ENCODE measurements at places on chromosomes 11 and 22.
A peak's percentile ranks its signal among the peaks of the same experiment; 100 is the strongest.

DNA sequence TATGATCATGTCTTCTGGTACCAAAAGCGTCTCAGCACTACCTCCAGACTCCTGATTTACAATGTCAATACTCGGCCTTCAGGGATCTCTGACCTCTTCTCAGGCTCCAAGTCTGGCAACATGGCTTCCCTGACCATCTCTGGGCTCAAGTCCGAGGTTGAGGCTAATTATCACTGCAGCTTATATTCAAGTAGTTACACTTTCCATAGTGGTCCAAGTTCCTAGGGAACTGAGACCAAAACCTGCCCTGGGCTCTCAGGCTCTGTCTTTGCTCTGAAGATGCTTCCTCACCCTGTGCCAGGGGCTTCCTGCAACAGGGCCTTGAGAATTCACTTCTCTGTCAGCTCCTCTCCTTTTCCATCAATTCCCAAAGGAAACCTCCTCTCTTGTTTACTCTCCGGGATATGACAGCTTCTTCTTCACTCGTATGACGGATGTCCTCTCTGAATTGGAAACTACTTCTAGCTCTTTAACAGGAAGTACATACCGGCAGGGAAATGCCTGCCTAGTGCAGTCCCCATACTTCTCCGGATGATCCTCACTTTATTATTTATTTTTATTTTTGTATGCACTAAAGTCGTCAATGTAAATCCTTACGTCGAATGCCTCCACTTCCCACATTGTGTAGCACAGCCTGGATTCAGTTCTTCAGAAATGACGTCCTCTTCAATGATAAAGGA is 29.6 kb upstream of the PRAME start:
- DNase-seq = no peak

DNA sequence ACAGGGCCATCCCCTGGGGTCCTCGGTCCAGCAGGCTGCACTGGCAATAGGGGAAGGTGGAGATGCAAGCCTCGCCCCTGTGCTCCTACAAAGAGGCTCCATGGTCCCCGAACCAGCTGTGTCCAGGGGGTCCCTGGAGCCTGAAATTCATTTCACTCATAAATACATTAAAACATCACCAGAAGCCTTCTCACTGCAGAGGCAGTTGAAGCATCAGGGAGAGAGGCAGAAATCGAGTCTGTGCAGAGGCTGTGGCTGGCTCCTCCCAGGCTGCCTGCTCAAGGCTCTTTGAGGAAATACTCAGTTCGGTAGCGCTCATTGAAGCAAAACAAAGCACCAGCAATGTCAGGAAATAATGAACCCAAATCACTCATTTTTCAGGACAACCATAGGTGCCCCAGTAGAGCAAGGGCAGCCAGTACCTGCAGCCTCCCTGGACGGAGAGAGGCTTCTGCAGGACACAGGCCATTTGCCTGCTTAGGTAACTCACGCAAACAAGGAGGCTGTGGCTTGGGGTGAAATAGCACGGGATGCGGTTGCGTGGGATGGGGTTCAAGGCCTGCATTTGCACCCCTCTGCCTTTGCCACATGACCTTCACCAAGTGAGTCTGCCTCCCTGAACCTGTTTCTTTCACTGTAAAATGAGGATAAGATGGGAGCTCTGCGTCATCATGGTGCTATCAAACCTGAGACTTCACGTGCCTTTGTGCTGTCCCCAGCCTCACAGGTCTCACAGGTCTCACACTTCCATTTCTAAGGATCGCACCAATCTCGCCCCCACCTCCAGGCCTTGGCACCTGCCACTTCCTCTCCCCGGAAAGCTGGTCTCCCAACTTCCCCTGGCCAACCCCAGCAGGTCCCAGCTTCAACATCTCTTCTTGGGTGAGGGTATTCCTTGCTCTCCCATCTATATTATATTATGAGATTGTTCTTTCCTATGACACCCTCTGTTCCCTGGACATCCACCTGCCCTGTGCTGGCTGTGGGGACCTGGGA is 84.3 kb upstream of the SHISAL1 start:
- no peak for DNase-seq

DNA sequence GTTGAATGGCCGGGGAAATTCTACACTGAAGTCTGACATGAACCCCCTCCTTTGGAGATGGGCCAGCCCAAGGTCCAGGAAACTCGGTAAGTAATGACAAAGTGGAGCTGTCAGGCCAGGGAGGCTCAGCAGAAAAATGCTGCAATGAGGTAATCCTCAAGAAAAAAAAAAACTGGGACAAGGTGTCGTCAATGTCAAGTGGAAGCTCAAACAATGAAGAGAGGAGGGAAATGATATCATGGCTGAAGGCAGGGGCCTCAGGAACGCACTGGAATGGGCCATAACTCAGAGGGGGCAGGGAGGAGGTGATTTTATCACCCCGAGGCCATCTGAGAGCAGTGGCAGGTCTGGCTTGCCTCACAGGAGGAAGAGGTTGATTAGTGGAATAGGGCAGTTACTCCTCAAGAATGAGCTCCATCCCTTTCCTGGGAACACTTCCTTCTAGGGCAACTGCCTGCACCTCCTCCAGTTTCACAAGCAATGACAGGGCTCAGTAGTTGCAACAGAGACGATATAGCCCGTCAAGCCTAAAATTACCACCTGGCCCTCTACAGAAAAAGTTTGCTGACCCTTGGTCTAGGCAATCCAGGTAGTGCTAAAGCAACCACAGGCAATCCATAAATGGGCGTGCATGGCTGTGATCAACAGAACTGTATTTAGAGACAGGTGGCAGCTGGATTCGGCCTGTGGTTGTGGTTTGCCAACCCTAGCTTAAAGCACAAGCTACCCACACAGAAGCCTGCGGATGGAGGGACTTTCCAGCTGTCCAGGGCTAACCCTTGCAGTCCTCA is 65.2 kb downstream of the FBXO7 start:
- peak; percentile 31 for DNase-seq

DNA sequence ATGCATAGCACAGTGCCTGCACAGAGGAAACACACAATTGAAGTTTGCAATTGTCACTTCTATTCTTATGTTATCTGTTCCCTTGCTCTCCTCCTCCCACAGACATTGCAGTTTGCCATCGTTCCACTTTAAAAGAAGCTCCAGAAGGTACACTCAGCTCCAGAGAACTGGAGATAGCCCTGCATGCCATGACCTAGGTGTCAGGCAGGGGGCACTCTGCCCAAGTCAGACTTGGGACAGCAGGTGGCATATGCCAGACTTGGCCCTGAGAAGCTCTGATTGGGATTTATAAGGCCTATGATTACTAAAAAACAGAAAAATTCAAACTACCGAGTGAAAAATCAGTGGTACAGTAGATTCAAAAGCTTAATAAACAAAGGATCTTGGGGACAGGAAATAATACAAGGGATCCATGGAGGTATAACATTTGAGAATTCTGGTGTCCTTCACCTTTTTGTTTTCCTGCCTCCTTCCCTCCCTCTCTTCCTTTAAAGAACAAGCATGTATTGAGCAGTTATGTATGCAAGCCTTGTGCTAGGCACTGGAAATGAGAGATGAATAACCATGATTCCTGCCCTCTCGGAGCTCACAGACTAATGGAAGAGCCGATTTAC is 40.0 kb downstream of the TENM4 start:
- DNase-seq = no peak

DNA sequence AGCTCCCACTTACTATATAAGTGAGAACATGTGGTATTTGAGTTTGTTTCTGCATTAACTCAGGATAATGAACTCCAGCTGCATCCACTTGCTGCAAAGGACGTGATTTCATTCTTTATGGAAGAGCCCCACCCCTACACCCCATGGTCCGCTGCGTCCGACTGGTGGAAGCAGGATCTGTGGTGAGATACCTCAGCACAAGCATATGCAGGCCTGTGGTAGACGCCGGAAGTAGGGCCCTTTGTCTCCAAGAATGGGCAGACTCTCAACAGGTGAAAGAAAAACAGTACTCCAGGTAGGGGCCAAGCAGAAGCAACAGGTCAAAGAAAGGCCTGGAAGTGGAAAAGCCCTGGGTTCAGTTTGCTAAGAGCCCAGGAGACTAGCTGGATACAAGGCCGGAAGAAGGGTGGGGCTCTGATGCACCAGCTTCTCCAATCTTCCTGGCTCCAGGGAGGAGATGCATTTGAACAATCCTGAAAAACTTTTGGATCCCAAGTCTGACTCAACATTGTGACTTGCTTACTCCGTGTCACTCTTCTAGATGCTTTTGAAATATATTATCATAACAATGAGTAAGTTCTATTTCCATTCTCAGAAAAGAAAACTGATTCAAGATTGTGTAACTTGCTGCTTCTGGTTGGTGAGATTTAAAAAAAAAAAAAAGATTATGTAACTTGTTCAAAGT is 30.4 kb downstream of the NEAT1 start:
- peak; percentile 96 for DNase-seq

GRCh38 chr22:29218758-29219408 is 13.2 kb downstream of the EMID1 start:
- DNase-seq = no peak

GRCh38 chr11:111045874-111046273 is 199.7 kb upstream of the POU2AF2 start:
- no peak for DNase-seq

- DNase-seq = peak; percentile 28
Measured at GRCh38 chr22:38412435-38413084, 42.4 kb downstream of the KCNJ4 start.

GRCh38 chr22:22484023-22484422 is 24.5 kb downstream of the ZNF280B start:
- no peak for DNase-seq
